ENCODE measurements at places on chromosomes 4 and X.
A peak's percentile ranks its signal among the peaks of the same experiment; 100 is the strongest.

GRCh38 chr4:174521800-174522182 lies 497 bp downstream of the HPGD start:
- no peaks in the 10 kb centered on the region for H3K27me3 ChIP-seq
- H3K4me1 ChIP-seq, result peaks cover 20% of the 10 kb centered on the region
- H3K4me3 ChIP-seq, result peak overlapping the region; percentile 83
- peak; percentile 14 for DNase-seq

DNA sequence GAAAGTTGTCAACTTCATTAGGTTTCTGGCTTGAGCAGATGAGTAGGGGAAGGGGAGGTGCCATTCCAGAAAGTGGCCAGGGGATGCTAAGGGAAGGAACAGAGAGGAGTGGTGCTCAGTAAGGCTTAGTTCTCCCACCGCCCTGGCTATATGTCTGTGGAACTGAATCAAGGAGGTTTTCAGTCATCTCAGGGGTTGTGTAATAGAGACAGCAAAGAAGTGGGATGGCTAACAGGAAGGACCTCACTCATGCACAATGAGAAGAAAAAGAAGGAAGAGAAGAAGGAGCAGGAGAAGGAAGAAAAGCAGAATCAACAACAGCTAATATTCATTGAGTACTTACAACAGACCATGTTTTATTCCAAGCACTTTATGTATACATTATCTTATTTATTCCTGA lies 368.7 kb downstream of the MID1IP1 start:
- peaks cover 13% of the 10 kb centered on the region for H3K27me3 ChIP-seq
- no peak overlapping the region for H3K27ac ChIP-seq
- H3K36me3 ChIP-seq, result no peaks in the 10 kb centered on the region
- H3K4me1 ChIP-seq, result no peaks in the 10 kb centered on the region
- DNase-seq, result no peak
- H3K4me3 ChIP-seq, result no peak overlapping the region

DNA sequence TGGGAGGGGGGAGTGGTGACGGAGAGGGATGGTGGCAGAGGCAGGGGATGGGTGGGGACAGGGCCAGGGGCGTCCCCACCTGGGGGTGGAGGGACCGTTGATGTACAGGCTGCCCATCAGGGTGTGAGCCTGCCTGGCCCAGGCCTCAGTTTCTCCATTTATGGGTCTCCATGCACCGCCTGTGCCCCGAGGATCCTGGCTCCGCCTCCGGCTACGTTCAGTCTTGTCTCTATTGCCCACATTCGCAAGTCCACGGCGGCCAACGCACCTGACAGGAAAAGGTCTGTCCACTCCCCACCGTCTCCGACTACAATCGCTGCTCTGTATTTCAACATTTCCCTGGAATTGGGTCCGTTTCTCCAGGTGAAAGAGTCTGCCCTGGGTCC lies 96.3 kb upstream of the NKX1-1 start:
- no peaks in the 10 kb centered on the region for H3K4me1 ChIP-seq
- no peak for DNase-seq
- no peaks in the 10 kb centered on the region for H3K36me3 ChIP-seq
- H3K27me3 ChIP-seq, result peaks cover 26% of the 10 kb centered on the region
- H3K27ac ChIP-seq, result no peak overlapping the region

GRCh38 chrX:13854003-13854402 lies 37.1 kb upstream of the GPM6B start:
- no peak overlapping the region for H3K4me3 ChIP-seq
- H3K36me3 ChIP-seq, result no peaks in the 10 kb centered on the region
- no peaks in the 10 kb centered on the region for H3K4me1 ChIP-seq

- no peaks in the 10 kb centered on the region for H3K27me3 ChIP-seq
- H3K4me1 ChIP-seq, result peaks cover 49% of the 10 kb centered on the region
- peak overlapping the region; percentile 90 for H3K27ac ChIP-seq
- H3K36me3 ChIP-seq, result peaks cover 44% of the 10 kb centered on the region
- peak; percentile 19 for DNase-seq
Observed at GRCh38 chr4:101345596-101346350, 1.6 kb downstream of the PPP3CA start.

DNA sequence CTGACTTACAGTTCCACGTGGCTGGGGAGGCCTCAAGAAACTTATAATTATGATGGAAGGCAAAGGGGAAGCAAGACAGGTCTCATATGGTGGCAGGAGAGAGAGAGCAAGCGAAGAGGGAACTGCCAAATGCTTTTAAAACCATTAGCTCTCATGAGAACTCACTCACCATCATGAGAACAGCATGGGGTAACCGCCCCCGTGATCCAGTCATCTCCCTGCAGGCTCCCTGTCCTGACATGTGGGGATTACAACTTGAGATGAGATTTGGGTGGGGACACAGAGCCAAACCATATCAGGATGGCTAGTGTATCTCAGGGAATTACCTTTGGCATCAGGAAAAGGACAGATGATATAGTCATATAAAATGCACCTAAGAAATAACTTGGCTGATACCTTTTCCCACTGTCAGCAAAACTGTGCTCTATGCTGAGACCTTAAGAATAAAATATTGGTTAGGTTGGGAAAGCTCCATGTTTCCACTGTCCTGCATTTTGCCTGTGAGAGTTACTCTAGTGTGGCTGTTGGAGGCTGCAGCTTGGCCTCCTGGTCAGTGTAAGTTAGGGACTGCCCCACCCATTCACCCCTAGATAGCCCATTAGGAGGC lies 110.3 kb downstream of the UCHL1 start:
- peaks cover 15% of the 10 kb centered on the region for H3K36me3 ChIP-seq
- H3K4me1 ChIP-seq, result peaks cover 32% of the 10 kb centered on the region
- H3K27ac ChIP-seq, result no peak overlapping the region
- H3K4me3 ChIP-seq, result no peak overlapping the region
- no peak for DNase-seq
- H3K27me3 ChIP-seq, result no peaks in the 10 kb centered on the region

- H3K4me1 ChIP-seq, result peaks cover 18% of the 10 kb centered on the region
- no peak overlapping the region for H3K4me3 ChIP-seq
- no peaks in the 10 kb centered on the region for H3K36me3 ChIP-seq
- H3K27me3 ChIP-seq, result no peaks in the 10 kb centered on the region
- peak overlapping the region; percentile 24 for H3K27ac ChIP-seq
Observed at GRCh38 chrX:23898412-23898959, 9.3 kb downstream of the APOO start.

- H3K27me3 ChIP-seq, result no peaks in the 10 kb centered on the region
- no peaks in the 10 kb centered on the region for H3K4me1 ChIP-seq
- no peak overlapping the region for H3K4me3 ChIP-seq
- no peak overlapping the region for H3K27ac ChIP-seq
- no peak for DNase-seq
Observed at GRCh38 chr4:169417629-169418282, 147.0 kb upstream of the SH3RF1 start.

DNA sequence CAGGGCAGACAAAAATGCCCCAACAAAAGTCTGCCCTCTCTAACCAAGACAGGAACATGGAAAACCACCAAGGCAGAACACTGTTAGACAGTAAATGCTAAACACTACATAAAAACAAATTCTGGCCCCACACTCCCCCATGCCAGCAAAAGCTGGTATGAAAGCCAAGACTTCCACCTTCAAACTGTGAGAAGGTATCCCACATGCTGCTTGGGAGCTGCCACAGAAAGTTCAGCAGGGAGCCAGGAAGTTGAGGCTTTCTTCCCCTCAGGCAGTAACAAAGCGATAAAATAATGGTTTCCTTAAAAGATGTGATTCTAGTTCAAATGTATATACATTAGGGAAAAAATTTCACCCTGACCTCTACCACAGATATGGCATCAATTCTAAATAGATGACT lies 770.4 kb upstream of the NDST4 start:
- H3K36me3 ChIP-seq, result no peaks in the 10 kb centered on the region
- DNase-seq, result no peak
- no peaks in the 10 kb centered on the region for H3K27me3 ChIP-seq
- no peak overlapping the region for H3K4me3 ChIP-seq

GRCh38 chr4:32340591-32340990 lies 1620.4 kb downstream of the PCDH7 start:
- no peaks in the 10 kb centered on the region for H3K4me1 ChIP-seq
- DNase-seq, result no peak
- H3K36me3 ChIP-seq, result no peaks in the 10 kb centered on the region
- H3K27me3 ChIP-seq, result no peaks in the 10 kb centered on the region
- no peak overlapping the region for H3K4me3 ChIP-seq

- no peaks in the 10 kb centered on the region for H3K4me1 ChIP-seq
- H3K4me3 ChIP-seq, result no peak overlapping the region
- peaks cover 36% of the 10 kb centered on the region for H3K27me3 ChIP-seq
- H3K36me3 ChIP-seq, result no peaks in the 10 kb centered on the region
Observed at GRCh38 chr4:7342223-7343080, 92.3 kb downstream of the PSAPL1 start.

- H3K4me1 ChIP-seq, result peaks cover 29% of the 10 kb centered on the region
- peaks cover 5% of the 10 kb centered on the region for H3K36me3 ChIP-seq
- DNase-seq, result no peak
- H3K27ac ChIP-seq, result no peak overlapping the region
- H3K27me3 ChIP-seq, result no peaks in the 10 kb centered on the region
Observed at GRCh38 chr4:81836716-81837115, 365.0 kb upstream of the RASGEF1B start.

GRCh38 chr4:32161392-32161791 lies 1441.2 kb downstream of the PCDH7 start:
- H3K4me1 ChIP-seq, result no peaks in the 10 kb centered on the region
- no peaks in the 10 kb centered on the region for H3K36me3 ChIP-seq
- no peak for DNase-seq
- no peak overlapping the region for H3K27ac ChIP-seq
- no peaks in the 10 kb centered on the region for H3K27me3 ChIP-seq

DNA sequence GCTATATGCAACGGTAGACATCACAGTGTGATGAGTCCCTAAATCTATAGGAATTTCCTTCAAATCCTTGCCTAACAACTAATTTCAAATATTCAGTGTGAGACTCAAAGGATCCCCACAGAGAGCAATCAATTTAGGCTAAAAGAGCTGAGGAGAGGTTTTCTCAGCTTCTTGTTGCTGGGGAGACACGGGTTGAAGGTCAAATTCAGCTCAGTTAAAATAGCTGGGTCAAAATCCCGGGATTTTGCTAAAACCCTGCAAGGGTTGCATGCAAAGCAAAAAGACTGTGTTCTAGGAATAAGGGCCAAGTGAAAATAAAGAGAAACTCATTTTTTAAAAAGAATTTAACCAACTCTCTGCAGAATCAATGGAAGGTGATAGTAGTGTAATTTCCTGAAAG lies 1073.4 kb downstream of the NLGN4X start:
- no peaks in the 10 kb centered on the region for H3K27me3 ChIP-seq
- H3K36me3 ChIP-seq, result no peaks in the 10 kb centered on the region
- H3K27ac ChIP-seq, result no peak overlapping the region
- H3K4me1 ChIP-seq, result no peaks in the 10 kb centered on the region
- DNase-seq, result no peak

DNA sequence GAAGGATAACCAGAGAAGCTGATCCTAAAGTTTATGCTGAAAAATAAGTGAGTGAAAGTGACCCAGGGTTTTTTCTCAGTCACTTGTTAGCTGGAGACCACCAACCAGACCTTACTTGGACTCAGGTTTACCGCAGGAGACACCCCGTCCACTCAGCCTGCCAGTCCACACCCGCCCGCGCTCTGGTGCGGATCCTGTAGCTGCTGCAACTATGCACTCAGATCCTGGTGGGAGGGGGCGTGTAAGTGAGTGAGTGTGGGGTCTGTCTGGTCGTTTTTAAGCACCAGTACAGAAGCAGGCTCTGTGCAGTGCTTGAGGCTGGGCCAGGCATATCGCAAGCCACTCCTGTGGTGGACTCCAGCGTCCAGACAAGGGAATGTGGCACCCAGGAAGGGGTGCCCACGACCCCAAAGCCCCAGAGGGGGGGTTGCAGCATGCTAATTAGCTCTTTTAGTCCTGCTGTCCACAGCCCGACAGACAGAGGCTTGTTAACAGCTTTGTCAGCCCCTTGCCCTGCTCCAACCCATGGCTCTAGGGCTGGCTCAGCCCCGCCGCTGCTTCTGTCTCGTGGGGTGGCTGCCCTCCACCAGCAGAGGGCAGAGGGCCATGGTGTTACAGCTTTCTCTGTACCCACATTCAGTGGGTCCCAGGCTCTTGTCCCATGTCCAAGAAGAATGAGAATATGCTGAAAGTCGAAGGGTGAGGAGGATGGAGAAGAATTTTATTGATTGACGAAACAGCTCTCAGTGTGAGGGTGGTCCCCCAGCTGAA lies 40.4 kb upstream of the PPP1R2C start:
- no peak overlapping the region for H3K4me3 ChIP-seq
- H3K4me1 ChIP-seq, result no peaks in the 10 kb centered on the region
- H3K36me3 ChIP-seq, result no peaks in the 10 kb centered on the region

- no peaks in the 10 kb centered on the region for H3K4me1 ChIP-seq
- no peaks in the 10 kb centered on the region for H3K36me3 ChIP-seq
- DNase-seq, result no peak
- H3K27me3 ChIP-seq, result no peaks in the 10 kb centered on the region
- H3K4me3 ChIP-seq, result no peak overlapping the region
- no peak overlapping the region for H3K27ac ChIP-seq
Observed at GRCh38 chrX:141314441-141314840, 72.1 kb upstream of the SPANXC start.

- H3K27me3 ChIP-seq, result no peaks in the 10 kb centered on the region
- peaks cover 12% of the 10 kb centered on the region for H3K4me1 ChIP-seq
- peak; percentile 82 for DNase-seq
- H3K4me3 ChIP-seq, result peak overlapping the region; percentile 68
Observed at GRCh38 chr4:13654162-13654797, 26.8 kb upstream of the BOD1L1 start.

DNA sequence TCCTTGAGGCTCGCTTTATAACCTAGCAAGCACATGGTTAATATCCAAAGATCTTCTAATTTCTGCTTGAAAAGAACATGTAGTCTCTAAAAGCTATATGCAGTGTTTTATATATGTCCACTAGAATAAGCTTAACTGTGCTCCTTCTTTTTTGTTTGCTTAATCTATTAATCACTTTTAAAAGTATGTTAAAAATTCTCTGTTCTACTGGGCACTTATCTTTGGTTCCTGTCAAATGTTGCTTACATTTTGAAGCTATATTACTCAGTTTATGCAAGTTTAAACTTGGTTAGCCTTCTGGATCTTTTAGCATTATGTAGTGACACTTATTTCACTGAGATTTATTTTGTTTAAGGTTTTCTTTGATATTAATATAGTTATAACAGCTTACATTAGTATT lies 32.5 kb downstream of the MAOA start:
- no peak overlapping the region for H3K4me3 ChIP-seq
- H3K4me1 ChIP-seq, result peaks cover 5% of the 10 kb centered on the region

GRCh38 chr4:151852202-151852601 lies 91.4 kb upstream of the GATB start:
- H3K4me1 ChIP-seq, result peaks cover 2% of the 10 kb centered on the region
- H3K27me3 ChIP-seq, result peaks cover 77% of the 10 kb centered on the region
- no peaks in the 10 kb centered on the region for H3K36me3 ChIP-seq
- no peak overlapping the region for H3K4me3 ChIP-seq
- H3K27ac ChIP-seq, result no peak overlapping the region
- no peak for DNase-seq

All from Calu3 (cell line).